ENCODE measurements at places on chromosomes 13 and 19. TPM values are rescaled to one million over a fixed set of nuclear protein-coding genes. Genes with fewer than 3 reads are reported as not detected.

- DNase-seq = no peak
Measured at GRCh38 chr19:58394821-58395219, 636 bp upstream of the RNF225 start.

DNA sequence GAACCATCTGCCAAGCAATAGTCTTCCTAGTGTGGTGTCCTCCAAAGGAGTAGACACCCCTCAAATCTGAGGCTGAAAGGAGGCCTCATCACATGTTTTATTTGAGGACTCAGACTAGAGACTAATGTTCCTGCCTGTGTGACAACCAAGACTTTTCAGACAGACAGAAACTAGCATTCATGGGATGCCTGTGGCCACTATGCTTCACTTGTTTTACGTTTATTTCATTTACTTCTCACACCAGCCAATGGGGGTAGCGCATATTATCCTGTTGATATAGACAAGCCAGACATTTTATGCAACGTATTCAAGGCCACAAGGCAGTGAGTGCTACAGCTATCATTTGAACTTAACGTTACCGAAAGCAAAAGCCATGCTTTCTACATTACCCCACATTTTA lies 391.7 kb upstream of the HTR2A start:
- no peak for DNase-seq

DNA sequence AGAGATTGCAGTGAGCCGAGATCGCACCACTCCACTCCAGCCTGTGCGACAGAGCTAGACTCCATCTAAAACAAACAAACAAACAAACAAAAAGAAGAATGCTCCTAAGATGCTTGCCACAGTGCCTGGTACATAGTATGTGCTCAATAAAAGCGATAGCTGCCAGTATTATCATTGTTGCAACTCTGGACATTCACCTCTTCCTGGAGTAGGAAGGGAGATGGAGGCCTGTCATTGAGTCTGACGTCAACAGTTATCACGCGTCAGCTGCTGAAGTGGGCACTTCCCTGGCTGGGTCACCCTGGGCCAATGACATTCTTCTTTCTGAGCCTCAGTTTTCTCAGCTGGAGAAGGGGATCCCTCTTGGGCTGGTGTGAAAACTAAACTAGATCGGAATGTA lies 4.2 kb upstream of the PLAUR start:
- DNase-seq = no peak

GRCh38 chr13:23432626-23433025 lies 876 bp downstream of the SACS start:
- DNase-seq = no peak

DNA sequence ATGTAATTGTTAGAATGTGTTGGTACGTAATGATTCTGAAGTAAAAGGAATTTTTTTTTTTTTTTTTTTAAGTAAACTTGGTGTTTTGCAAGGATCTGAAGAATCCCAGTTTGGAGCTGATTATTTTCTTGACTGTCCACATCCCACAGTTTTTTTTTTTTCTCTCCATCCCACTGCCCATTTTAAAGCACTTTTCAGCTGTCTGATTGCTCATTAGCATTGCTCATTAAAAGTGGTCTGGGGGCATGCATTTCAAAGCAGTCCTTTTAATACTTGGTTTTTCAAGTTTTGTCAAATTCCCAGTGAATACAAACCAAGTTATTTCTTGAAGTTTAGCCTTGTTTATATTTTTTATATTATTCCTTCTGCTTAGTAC lies 44.1 kb downstream of the SLAIN1 start:
- no peak for DNase-seq

CYP4F12 gene
- total RNA-seq = 3.1 TPM

- no peak for DNase-seq
Measured at GRCh38 chr13:37338726-37339385, 233.4 kb upstream of the CSNK1A1L start.

GRCh38 chr13:26819046-26819445 lies 58.5 kb upstream of the GPR12 start:
- DNase-seq = no peak

ERICH6B gene
- total RNA-seq = not detected

ZNF579 gene
- total RNA-seq = 5.1 TPM

DNA sequence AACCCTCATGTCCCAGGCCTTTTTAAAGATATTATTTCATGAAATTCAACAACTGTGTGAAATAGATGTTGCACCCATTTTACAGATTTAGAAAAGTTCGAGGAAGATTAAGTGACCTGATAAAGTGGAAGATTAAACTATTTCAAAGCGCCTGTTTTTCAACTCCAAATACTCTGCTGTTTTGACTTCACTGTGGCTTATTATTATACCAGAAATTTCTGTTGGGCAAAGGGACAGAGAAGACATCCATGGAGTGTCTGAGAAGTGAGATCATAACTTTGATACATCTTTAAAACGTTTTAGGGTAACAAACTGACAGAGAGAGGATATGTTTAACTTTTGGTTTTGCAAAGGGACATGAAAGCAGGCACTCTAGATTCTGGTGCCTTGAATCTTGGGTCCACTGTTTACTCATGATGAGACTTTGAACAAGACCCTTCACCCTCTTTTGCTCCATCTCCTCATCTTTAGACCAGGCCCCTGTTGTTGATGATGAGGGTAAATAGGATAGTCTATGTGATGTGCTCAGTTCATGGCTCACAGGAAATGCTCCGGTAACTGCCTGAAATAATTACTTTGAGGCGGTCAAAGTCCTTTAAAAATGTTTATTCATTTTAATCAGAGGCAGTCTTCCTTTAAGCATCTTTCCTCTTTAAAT lies 55.4 kb downstream of the RFC3 start:
- DNase-seq = no peak

ZNF574 gene
- 10.7 TPM for total RNA-seq

DNA sequence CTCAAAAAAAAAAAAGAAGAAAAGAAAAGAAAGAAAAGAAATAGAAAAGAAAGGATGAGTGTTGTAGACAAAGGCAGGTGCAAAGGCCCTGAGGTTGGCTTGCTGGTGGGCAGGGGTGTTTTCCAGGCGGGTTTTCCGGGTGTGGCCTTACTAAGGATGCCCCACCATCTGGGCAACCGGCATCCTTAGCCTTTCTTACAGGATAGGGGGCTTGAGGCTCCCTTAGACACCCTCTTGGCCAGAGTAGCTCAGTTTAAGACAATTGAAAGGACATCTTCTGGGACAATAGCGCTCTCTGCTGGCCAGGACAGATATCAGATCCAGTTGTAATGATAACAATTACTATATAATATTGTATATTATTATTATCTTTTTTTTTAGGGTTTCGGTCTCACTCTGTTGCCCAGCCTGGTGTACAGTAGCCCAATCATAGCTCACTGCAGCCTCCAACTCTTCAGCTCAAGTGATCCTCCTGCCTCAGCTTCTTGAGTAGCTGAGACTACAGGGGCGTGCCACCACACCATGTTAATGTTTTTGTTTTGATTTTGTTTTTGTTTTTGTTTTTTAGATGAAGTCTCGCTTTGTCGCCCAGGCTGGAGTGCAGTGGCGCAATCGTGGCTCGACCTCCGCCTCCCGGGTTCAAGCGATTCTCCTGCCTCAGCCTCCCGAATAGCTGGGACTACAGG lies 1.4 kb upstream of the QTRT1 start:
- DNase-seq = peak; percentile 61

DNA sequence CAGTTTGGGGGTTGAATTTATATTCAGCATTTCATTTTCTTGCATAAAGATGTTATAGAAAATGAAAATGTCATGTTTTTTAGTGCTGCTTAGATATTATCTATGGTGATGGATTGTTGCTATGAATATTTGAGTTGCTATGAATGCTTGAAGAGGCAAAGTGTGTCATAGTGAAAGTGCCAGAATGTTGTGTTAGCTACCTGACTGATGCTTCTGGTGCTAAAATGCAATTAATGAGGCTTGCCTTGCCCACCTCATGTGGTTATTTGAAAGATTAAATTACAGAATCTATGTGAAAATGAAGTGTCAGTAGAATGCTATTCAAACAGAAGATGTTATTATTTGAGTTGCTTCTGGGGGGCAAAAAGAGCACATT lies 62.7 kb upstream of the MYCBP2 start:
- DNase-seq = no peak

CCNA1 gene
- total RNA-seq = 0.47 TPM

Measured in hepatocyte (in vitro differentiated cells).